Myocyte (in vitro differentiated cells): ENCODE measurements at places on chromosomes 1 and 21. TPM values are rescaled to one million over a fixed set of nuclear protein-coding genes. Genes with fewer than 3 reads are reported as not detected.
A peak's percentile ranks its signal among the peaks of the same experiment; 100 is the strongest.

DNA sequence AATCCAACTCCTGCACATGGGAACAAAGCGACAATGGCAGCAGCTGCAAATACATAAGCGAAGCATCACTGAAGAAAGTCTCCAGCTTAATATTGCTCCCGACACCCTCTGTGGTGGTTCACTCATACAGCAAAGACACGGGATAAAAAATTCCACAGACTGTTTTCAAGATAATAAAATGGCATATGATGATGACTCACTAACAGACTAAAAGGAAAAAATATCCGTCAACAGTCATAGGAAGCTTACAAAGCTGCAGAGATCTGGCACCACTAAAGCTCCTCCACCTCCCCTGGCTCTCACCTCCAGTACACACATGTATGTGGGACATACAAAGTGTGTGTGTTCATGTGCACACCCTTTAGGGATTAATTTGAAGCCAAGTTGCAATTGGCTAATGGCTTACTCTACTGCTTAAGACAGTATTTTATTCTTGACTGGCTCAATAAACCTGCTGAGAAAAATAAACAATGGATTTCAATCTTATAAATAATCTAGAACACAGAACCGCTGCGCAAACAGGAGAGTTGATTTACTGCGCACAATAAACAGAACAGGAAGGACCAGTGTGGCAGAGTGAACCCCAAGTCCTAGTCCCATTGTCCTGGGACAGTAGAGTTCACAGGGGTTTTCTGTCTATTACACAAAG, 94.4 kb downstream of the SLC45A1 start:
- peak; percentile 92 for DNase-seq

DNA sequence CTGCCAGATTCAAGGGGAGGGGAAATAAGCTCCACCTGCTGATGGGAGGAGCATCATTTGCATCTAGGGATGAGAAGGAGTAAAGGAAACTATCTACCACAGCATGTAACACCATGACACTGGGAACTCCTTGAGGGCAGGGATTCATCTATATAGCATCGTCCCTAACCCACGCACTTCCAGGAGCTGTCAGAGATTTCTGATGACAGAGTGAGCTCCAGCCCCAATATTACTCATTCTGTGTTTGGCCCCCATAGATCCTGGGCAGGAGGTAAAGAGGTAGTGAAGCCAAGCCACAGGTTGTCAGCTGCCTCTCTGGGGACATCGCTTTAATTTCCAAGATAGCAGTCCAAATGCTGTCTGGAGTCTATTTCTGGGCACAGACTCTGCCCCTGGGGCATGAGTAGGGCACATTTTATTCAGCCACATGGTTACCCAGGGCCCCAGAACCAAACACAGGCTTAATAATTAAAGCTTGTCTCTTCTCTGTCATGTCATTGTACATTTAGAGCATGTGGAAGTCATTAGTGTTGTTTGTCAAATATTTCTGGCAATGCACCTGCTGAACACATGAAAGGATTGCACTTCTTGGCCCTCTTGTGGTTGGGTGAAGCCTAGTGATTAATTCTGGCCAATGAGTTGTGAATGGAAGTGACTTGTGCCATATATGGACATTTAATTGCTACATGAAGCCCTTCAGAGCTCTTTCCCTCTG, 105.9 kb upstream of the POU3F1 start:
- peak; percentile 95 for DNase-seq

DNA sequence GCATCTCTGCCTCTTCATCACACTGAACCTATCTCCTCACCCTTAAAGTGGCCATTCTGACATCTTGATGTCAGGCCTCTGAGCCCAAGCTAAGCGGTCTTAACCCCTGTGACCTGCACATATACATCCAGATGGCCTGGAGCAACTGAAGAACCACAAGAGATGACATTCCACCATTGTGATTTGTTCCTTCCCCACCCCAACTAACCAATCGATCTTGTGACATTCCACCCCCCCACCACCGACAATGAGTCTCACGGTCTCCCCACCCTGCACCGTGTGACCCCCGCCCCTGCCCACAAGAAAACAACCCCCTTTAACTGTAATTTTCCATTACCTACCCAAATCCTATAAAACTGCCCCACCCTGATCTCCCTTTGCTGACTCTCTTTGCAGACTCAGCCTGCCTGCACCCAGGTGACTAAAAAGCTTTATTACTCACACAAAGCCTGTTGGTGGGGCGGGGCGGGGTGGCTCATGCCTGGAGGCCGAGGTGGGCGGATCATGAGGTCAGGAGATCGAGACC, 21.0 kb upstream of the PINK1 start:
- no peak for DNase-seq

- no peak for DNase-seq
Measured at GRCh38 chr1:18110968-18111367, 3.4 kb downstream of the IGSF21 start.

DNA sequence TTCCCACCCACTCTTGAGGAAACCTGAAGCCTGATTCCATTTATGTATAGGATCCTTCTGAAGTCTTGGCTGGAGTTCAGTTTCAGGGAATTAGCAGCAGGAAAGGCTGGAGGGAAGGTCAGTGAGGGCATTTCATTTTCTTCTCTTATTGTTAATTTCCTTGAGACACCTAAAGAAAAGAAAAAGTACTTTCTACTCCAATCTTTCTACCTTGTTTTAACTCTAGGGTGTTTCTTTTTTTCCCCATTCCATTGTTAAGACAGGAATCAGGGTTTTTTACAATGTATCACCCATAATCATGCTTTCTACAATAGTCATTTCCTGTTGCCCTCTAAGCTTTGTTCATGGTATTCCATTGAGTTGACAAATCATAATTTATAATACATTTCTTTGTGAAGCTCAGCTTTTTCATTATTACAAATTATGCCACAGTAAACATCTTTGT, 27.4 kb downstream of the SNRPE start:
- DNase-seq, result no peak

DNA sequence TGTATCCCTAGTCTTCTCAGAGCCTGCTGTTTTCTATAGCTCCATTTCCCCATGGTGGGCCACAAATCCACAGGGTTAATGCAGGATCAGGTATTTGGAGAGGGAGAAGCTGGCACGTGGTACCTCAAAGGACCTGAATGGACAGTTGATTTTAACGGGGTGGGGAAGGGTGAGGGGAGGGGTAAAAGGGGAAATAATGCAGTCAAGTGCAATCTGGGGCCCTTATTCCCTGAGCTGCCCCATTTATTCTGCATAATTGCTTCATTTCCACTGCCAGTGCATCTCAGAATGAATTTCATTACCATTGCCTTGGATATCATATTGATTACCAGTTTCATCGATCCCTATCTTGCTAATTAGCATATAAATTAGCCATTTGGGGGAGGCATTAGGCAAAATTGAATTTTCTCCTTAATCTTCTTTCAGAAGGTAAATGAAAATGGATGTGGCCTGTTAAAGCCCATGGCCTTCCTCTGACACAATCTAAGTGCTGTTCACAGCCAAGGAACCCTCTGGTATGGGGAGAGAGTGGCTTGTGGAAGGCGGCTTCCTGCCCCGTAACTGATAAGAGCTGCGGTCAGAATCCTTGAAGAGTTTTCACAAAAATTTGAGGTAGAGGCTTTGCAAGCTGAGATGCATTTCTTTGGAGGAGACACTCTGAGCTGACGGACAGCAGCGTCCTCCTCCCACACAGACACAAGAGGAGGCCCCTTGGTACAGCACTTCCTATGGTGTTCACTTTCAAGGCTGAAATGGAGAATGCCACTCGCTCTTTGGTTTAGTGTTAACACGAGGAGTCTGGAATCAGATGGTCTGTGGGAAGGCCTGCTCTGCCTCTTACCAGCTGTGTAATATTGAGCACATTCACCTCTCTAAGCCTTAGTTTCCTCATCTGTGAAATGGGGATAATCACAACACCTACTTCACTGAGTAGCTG, 34.4 kb downstream of the PHC2 start:
- DNase-seq, result no peak

GRCh38 chr1:34479731-34480130, 275.1 kb upstream of the GJB5 start:
- no peak for DNase-seq

- DNase-seq, result peak; percentile 50
Measured at GRCh38 chr1:63915121-63915520, 141.3 kb downstream of the ROR1 start.

- no peak for DNase-seq
Measured at GRCh38 chr1:209858561-209859103, 30.9 kb downstream of the UTP25 start.

DNA sequence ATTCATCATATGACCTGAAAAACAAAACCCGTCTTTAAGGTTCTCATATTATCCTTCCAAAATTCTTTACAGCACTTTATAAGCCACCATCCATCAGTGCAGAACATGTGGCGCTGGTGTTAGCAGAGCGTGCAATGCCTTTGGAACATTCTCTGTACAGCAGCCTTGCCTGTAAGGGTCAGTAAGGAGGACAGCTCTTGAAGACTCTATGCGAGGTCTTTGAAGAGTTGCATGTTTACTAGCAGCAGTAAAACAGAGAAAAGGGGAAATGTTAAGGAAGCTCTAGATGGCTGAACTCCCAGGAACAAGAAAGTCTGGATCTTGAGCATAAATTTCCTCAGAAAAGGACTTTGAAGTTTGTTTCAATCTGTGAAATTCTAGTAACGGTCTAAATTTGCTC, 365.6 kb downstream of the DUSP10 start:
- no peak for DNase-seq

GRCh38 chr1:66696771-66697170, 55.5 kb upstream of the DYNLT5 start:
- DNase-seq, result no peak

DNA sequence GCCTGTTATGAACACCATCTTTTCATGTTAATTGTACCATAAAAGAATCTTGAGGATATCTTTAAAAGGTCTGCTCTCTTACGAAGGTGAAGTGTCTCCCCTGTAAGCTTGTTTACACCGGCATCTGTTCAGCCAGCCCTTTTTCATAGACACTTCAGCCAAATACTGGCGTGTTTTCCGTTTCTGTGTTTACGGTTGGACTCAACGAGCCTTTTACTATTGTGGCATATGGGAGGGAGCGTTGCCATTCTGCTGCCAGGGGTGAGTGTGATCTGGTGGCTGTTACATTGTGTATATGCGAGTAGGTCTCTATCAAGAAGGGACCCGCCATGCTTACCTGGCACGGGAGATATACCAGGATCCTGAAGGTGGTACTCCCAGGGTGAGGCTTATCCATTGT, 433.8 kb downstream of the CAMTA1 start:
- DNase-seq, result no peak

DNA sequence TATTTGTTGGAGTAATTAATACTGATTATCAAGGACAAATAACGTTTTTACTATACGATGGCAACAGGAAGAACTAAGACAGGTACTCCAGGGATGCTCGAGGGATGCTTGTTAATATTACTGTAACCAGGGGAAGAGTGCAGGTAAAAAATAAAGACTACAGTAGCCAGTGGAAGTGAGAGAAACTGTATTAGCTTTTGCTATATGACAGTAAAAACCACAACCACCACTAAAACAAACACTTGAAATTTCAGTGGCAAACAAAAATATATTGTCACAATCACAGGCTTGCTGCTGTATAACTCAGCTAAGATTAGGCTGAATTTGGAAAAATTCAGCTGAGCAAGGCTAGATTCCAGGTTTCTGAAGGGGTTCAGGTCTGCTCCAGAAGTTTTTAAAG, 812.6 kb upstream of the ADGRL4 start:
- DNase-seq, result no peak

- no peak for DNase-seq
Measured at GRCh38 chr1:19367584-19368041, 55.5 kb downstream of the SLC66A1 start.

- no peak for DNase-seq
Measured at GRCh38 chr1:215001419-215002021, 81.0 kb upstream of the KCNK2 start.

DNA sequence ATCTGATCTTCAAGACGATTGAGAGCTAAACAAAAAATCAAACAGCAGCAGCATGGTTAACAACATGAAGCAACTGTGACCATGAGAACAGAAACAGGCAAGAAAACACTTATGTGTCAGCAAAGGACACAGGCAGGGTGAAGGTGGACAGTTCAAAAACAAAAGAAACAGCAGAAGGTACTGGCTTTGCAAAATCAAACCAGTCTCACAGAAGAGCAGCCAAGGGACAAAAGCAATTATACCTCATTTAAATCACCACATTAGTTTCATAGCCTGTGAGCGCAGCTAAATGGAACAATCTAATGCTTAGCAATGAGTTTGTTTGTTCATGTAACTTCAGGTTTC, 59.1 kb downstream of the CAPN2 start:
- no peak for DNase-seq

- DNase-seq, result no peak
Measured at GRCh38 chr21:14078746-14079375, 131.9 kb downstream of the LIPI start.

DNA sequence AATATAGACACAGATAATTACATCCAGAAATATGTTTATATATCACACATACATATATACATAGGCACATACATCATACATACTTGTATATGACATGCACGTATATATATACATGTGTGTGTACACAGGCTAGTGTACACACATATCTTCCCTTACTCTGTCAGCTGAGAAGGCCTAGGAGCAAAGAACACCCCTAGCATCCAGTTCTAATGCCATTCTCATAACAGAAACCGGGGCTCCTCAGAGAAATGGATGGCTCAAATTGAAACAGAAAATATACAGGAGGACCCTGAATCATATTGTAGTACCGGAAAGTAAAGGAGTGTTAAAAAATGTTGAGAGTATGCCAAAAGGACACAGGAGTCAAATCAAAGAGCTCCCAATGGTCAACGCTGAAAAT, 19.7 kb upstream of the HYI start:
- no peak for DNase-seq

DNA sequence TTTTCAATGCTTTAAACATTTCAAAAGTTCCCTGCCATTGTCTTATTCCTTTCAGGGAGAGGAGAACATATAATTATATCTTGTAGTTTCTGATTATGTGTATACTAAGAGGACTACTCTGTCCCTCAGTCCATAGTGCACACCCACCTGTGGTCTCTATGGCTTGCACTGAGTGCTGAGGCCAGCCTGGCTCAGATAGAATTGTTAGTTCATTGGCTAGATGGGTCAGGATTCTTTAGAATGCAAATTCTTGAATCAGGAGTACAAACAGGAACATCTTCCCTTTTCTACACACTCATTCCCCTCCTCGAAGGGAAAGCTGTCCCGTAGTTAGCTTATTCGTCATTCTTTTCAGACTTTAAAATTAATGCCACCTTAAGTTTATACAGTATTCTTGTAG, 8.2 kb downstream of the BACH1 start:
- DNase-seq, result no peak

- DNase-seq, result no peak
Measured at GRCh38 chr21:42148097-42148496, 70.8 kb upstream of the ABCG1 start.

Gene TMEM269
- total RNA-seq, result 0.03 and 0.05 TPM in 2 replicates

Gene NEXN
- total RNA-seq, result 100 and 144 TPM in 2 replicates

Gene GJA9
- total RNA-seq, result not detected in 2 replicates

Gene LCE3D
- total RNA-seq, result not detected in 2 replicates

Gene XCL2
- total RNA-seq, result not detected in 2 replicates

Gene IRF6
- total RNA-seq, result 0.53 and 1.2 TPM in 2 replicates

Gene OR10X1
- total RNA-seq, result not detected in 2 replicates

Gene WNT9A
- 6.5 and 10.6 TPM in 2 replicates for total RNA-seq

Gene OR10J5
- total RNA-seq, result not detected in 2 replicates

Gene SPRR5
- not detected in 2 replicates for total RNA-seq
